Stimulated activated CD4-positive, alpha-beta T cell treated with anti-CD3 and anti-CD28 coated beads, TNF-alpha, amount 100 ng/mL, for 4 hours (primary cell): ENCODE measurements at places on chromosomes 12 and 14.

- no peak for DNase-seq
Observed at GRCh38 chr12:21607701-21608100, 3.1 kb upstream of the GYS2 start.

DNA sequence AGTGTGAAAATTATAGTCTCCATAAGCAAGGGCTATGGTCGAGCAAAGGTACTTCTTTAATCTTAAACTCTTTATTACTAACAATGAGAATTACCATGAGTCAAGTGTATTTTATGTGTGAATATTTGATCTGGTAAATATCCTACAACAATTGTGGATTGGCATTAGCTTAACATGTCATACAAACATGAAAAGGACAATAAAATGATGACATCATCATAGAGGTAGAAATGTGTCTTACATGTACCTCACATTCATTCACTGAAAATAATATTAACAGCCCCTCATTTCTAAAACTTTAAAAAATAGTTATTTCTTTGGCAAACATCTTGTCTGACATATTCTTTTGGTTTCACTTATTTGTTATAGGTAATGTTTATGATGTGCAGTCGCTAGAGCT, 355.0 kb downstream of the NAV3 start:
- DNase-seq = no peak

- no peak for DNase-seq
Observed at GRCh38 chr12:129779989-129780388, 123.8 kb downstream of the TMEM132D start.

DNA sequence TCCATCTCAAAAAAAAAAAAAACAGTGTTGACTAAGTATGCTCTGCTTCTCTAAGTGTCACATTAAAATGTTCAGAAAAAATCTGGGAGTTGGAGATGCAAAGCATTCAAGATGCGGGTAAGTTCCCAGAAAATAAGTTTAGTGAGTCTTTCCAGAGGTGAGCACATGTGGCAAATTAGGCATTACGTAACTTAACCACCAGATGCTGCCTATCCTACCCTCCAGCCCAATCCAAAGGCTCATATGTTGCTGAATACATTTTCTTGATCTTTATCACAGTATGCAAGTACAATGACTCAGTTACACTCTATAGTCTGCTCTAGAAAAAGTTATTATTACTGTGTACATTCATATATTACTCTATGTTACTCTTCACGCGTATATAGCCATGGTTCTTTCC, 3.6 kb downstream of the SLC2A14 start:
- DNase-seq = no peak

DNA sequence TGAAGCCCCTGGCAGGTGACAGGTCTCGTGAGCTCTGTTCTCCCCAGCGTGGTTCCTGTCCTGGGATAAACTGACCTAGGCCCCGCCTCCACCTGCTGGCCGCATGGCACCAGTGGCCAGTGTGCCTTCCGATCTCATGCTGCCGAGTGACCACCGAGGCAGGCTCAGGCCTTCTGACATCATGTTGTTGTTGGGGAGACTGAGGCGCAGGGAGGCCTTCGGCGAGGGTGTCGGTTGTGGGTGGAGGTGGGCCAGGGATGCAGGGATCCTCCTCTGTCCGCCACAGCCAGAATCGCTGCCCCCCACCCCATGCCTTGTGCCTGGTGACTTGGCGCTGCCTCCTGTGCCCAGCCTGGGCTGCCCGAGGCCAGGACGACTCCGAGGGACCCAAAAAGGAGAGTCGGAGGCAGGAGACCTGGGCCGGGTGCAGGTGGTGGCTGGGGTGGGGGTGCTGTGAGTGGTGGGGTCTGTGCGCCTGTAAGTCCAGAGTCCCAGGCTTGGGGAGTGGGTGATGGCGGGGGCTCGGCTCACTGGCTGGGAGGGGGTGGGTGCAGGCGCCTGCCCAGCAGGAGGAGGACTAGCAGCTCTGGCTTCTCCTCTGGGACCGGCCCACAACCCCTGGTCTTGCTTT, 24.3 kb downstream of the ASPG start:
- no peak for DNase-seq

DNA sequence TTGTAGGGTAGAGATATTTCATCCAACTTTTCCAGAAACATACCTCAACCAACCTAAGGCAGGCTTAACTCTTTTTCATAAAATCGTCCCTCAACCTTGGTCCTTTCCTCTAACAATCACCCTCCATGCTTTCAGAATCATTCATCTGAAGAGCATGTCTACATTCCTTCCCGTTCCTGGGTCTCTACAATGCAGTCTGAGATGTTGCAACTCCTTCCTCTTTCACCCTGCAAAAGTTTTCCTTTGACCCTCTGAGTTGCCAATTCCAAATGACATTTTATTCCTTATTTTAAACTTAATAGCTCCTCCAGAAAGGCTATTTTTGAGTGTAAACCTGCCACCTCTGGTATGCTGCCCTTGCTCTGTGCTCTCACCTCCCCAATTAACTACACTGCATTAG, 16.7 kb downstream of the SLC7A7 start:
- DNase-seq = no peak

DNA sequence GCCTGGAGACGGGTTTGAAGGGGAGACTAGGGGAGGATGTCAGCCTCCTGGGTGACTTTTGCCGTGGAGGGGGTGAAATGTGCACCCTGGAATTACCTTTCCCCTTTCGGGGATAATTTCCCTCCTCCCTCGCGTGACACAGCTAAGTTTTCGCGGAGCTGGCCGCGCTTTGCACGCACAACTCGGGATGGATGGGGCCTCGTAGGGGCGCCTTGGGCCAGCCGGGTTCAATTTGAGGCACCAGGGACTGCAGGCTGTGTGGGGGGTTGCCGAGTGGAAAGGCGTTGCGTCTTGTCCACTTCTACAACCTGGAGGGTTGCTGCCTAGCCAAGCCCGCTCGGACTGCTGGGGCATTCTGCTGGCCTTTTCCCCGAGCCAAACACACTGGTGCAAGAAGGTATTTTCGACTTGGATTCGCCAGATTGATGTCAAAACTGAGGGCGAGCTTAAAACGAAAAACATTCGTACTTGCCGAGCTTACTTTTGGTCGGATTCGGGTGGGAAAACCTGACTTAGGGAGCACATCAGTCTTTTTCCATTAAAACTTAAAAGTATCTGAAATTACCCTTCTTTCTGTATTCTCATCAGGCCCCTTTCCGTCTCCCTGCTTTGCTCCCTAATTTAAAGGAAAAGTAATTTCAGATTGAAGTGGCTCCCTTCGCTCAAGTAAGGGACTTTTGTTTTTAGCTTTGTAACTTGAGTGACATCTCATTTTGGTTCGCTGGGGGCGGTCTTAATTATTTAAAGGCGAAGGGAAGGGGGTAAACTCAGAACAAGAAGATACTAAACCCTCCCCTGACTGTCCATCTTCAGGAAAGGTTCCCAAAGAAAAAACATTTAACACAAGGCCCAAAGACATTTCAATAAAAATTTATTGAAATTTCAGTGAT, 14.3 kb downstream of the TBX3 start:
- no peak for DNase-seq
